ENCODE measurements at places on chromosomes 6 and 20.

DNA sequence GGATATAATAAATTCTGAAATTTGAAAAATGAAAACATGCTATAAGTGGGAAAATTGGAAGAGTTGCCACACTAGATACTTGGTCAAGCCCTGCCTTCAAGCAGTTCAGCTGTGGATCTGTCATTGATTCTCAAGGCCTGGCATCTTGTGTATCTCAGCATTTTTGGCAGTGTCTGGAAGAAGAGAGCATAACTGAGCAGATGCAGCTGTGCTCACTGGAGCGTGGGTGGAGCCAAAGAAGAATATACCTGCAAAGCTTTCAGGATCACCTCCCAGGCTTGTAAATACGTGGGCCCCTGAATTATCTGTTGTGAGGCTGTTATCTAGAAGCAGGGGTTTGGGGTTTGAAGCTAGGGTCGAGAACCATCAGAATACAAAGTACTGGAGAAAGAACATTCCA lies 31.3 kb upstream of the CHD6 start:
- DNase-seq: no peak

- DNase-seq: no peak
Measured at GRCh38 chr20:49646126-49646525, 67.6 kb downstream of the B4GALT5 start.

GRCh38 chr20:44921447-44921846 lies 11.6 kb downstream of the PABPC1L start:
- no peak for DNase-seq

GRCh38 chr6:24719125-24719971 lies at the start of gene C6orf62:
Gene C6orf62 (minus strand): TSS chr6:24719154. CDS start chr6:24718668, 486 bp downstream.
- peak; percentile 66 for DNase-seq

- no peak for DNase-seq
Measured at GRCh38 chr6:7402716-7403115, 13.1 kb downstream of the RIOK1 start.

GRCh38 chr20:41616228-41616627 lies 1.9 kb downstream of the CHD6 start:
- no peak for DNase-seq

DNA sequence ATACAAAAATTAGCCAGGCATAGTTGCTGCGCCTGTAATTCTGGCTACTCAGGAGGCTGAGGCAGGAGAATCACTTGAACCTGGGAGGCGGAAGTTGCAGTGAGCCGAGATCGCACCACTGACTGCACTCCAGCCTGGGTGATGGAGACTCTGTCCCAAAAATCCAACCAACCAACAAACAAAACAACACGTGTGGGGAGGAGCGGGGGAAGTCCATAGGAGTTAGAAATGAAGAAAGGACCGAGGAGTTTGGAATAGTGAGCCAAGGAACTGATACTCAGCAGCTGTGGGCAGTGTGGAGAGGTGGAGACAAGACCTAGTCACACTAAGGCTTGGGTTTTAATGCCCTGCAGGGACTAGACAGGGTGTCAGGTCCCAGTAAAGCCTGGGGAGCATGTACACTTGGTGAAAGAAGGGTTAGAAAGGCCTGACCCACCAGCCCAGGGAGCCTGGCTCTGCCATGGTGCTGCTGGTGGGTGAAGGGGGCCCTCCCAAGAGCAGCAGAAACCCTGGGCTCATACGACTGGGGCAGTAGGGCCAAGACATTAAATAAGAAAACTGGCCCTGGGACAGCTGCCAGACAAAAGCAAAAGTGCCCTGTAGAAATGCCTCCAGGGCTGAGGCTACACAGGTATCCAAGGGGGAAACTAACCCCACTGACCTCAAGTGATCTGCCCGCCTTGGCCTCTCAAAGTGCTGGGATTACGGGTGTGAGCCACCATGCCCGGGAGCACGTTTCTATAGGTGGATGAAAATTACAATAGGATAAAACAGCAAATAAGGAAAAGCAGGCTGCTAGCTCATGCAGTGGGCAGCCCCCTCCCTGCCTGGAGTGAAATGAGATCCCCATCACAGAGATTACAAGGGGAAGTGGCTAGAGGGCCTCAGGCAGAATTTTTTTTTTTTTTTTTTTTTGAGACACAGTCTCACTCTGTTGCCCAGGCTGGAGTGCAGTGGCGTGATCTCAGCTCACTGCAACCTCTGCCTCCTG lies 58.0 kb downstream of the MYH7B start:
- no peak for DNase-seq

DNA sequence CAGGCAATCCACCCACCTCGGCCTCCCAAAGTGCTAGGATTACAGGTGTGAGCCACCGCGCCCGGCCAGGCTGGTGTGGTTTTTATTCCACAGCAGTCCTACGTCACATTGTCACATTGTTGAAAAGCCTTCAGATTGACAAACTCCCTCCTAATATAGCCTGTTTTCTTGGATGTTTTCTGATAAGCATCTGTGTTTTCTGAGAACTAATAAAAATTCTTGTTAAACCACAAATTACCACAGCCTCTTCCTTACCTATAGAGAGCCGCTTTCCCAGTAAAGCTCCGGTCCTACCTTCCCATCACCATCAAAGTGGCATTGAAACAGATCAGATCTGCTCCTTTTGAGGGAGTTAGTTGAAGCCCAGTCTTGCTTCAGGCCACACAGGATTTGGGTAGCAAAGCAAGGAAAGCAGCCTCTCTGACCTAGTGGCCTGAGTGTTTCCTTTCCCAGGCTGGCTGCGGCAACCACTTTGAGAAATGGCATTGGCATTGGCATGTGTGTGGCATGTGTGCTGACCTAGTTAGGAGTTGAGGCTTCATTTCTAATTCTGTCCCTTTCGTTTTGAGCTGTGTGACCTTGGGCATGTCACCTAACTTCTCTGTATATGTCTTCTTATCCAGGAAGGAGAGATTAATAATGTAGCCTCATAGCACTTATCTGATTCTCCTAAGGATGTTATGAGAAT lies 1.7 kb upstream of the PKIG start:
- DNase-seq: peak; percentile 32

DNA sequence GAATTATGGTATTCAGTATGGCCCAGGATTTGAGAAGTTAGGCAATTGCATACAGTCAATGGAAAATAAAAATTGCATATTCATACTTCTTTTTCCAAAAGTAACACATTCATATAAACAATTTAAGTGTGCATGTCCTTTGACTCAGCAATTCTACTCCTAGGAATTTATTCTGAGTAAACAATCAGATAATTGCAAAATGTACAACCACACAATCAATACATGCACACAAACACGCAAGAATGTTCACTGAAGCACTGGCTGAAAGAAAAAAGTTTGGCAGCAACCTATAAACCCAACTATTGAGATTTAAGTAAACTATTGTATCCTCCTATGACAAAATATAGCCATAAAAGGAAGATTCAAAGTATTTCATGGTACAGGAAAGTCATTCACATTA lies 1.6 kb downstream of the CYP39A1 start:
- no peak for DNase-seq

- no peak for DNase-seq
Measured at GRCh38 chr6:74658391-74658790, 547.5 kb downstream of the COL12A1 start.

DNA sequence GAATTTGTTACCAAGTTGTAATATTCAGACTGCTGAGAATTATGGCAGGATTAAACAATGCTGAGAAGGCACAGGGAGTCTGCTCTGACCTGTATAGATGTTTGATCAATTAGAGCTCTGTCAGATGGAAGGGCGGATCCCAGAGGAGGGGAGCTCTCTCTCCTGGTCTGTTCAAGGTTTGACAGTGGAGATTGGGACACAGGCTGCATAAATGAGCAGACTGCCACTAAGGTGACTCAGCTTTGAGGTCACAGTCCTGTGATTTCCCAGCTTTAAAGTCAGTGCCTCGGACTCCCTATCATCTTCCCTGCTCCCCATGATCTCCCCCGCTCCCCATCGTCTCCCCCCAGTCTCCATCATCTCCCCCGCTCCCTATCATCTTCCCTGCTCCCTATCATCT lies 59.2 kb upstream of the SLC22A23 start:
- no peak for DNase-seq

DNA sequence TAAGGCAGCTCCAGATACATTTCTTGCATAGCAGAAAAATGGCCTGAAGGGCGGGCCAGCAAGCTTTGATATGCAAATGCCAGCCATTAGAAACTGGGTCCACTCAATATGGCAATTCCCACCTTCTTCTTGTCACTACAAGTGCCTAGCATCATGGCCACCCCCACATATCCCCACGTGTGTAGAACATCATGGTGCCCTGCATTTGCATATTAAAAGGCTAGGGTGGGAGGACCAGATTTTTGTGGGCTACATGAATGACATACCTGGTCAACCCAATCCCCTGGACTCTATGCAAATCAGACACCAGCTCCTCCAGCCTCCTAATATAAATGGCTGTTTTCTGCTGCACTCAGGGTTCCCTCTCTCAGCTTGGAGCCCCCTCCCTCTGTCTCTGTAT lies 31.7 kb downstream of the PLN start:
- DNase-seq: no peak

DNA sequence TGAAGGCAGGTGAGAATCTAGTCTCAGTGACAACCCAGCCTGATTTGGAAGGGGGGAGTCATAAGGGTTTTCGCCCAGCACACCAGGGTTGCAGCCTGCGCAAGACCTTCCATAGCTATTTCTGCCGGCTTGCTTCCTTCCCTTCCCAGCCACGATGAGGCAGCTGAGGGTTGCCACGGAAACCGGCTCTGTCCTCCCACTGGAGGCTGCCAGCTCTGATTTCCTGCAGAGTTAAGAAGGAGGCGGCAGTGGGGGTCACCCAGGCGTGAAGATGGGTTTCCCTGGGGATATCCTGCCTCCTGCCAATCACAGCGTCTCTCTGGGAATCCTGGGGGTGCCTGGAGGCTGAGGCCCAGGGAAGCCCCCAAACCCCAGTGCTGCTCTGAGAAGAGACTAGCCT lies 23.1 kb upstream of the KCNB1 start:
- DNase-seq: no peak

DNA sequence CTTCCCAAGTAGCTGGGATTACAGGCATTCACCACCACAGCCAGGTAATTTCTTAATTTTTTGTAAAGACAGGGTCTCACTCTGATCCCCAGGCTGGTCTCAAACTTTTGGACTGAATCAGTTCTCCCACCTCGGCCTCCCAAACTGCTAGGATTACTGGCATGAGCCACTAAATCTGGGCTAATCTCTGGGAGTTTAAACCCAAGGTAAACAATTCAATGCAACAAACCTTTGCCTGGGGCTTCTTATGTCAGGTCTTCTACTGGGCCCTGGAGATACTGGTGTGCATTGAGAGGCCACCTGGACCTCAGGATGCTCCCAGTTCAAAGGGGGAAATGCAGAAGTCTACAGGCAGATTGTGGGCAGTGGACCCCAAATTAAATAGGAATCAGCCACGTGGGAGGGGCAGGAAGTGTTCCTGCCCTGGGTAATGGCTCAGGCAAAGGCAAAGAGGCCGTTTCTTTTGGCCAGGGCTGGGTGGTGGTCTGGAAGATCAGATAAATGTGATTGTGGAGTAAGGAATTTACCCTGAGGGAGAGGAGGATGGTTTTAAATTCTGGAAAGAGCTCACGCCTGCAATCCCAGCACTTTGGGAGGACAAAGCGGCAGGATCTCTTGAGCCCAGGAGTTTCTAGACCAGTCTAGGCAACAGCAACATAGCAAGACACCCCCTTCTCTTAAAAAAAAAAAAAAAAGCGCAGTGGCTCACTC lies 1.3 kb upstream of the MYBL2 start:
- DNase-seq: no peak

GRCh38 chr20:34941226-34941625 lies 14.4 kb downstream of the GSS start:
- no peak for DNase-seq

DNA sequence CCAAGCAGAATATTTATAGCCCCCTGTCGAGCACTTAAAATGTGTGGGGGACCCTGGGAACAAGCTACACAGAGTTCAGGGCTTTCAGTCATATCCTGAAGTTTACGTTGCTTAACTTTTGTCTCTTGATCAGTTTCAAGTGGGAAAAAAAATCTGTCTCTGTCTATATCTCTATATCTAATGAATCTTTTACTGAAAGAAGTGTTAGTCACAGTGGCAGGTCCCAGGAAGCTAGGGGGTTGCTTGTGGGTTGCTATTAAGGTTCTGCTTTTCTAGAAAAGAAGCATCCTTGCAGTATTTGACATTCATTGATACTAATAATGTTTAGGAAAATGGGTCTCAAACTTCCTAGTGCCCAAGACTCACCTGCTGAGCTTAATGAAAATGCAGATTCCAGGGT lies 76.7 kb upstream of the CLDN20 start:
- DNase-seq: peak; percentile 31

- no peak for DNase-seq
Measured at GRCh38 chr6:6741264-6741663, 152.7 kb downstream of the LY86 start.

- DNase-seq: no peak
Measured at GRCh38 chr20:63829945-63830835, 874 bp downstream of the ZBTB46 start.

DNA sequence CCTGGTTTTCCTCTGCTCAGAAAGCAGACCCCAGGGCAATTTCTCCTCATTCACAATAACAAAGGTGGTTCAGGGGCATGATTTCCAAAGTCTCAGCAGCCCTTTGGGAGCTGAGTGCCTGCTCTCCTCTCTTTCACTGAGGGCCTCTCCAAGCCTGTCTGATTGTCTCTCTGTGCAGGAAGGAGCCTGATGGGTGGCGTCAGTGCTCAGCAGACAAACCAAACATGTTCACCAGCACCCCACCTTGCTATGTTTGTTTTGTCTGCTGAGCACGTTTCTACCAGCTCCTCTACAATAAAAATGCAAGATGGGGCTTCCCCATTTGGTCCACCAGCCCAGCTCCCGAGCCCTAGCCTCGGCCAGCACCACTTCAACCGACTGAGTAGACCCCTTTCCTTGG lies 25.4 kb upstream of the TCP11 start:
- no peak for DNase-seq

- DNase-seq: no peak
Measured at GRCh38 chr20:47802226-47802920, 17.1 kb upstream of the SULF2 start.

DNA sequence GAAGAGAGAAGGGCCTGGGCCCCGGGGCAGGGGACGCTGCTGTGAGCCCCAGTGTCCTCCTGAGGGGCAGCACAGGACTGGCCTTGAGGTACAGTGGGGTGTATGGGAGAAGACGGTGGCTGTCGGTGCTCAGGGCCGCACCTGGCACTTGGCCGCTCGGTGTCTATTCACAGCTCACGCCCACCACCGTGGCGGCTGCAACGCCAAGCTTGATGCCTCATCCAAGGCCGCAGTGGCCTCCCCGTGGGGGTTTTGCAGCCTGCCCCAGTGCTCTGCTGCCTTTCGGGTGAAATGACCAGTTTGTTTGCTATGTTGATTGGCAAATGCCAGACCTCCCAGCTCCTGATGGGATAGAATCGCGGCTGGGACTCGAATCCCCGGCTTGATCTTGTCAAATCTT lies 79.5 kb upstream of the SLCO4A1 start:
- no peak for DNase-seq

DNA sequence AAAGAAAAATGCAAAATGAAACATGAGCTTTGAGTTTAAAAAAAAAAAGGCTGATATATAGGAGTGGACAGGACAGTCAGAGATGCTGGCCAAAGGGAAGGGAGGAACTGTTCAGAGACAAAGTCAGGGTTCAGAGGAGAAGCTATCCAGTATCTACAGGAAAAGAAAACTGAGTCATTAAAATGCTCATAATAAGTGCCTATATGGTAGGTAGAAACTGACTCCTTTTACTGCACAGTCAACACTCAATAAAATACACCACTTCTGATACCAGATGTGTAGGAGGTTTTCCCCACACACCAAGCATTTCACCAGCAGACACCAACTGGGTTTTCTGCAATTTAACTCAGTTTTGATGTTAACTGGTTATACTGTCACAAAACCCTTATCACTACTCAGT lies 32.9 kb downstream of the FRK start:
- DNase-seq: no peak

- DNase-seq: no peak
Measured at GRCh38 chr6:24099181-24099580, 26.8 kb upstream of the NRSN1 start.

Data from activated CD4-positive, alpha-beta T cell treated with anti-CD3 and anti-CD28 coated beads, Interleukin-2, Interleukin-4, amounts not matched to agents 100 ng/mL and 50 ng/mL, durations not matched to agents 16 hours and 8 hours (primary cell).